ENCODE measurements at places on chromosomes 16 and 17.

DNA sequence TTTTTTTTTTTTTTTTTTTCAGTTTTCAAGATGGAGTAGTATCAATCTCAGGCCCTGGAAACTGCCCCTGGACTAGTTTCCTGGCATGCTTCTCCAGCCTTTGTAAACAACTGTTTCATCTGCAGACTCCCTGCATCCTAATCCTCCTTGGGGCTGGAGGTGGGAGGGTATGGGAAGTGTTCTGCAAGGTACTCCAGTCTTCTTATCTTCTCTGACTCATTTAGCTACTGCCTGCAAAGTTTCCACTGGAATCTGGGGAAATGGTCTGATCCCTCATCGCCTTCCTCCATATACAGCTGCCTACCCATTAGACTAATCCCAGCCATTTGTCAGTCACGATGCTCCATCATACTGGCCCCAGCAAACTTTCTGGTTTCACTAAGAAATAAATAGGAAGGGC is 21.5 kb downstream of the COPZ2 start:
- no peak for DNase-seq

DNA sequence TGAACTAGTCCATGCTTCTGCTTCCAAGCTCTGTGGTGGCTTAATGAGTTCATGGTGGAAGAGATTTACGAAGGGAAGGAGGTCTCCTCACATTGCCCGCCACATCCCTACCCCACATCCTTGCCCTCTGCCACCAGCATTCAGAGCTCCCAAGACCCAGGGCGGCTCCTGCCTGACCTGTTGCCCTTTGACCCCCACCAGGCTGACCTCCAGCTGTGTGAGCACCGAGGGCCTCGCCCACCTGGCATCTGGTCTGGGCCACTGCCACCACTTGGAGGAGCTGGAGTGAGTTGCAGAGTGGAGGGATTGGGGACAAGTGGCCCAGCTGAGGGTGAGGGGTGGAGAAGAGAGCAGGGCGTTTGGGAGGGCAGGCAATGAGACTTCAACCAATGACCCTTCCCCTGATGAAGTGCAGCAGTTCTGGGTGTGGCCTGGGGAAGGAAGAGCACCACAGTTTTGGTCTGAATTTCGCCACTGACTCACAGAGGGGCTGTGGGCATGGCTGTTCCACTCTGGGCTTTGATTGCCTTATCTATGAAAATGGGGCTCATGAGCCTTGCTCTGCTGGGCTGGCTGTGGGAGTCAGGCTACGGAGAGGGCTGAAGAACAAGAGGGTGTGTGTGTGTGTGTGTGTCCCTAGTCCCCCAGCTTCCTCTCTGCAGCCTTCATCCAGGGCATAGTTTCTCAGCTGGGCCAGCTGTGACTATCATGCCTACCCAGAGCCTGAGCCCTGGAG is 22.6 kb upstream of the CPNE2 start:
- no peak for DNase-seq

GRCh38 chr16:12891836-12892235 is 9.6 kb upstream of the SHISA9 start:
- DNase-seq, result no peak

GRCh38 chr17:56144223-56144622 is 9.1 kb upstream of the ANKFN1 start:
- no peak for DNase-seq

DNA sequence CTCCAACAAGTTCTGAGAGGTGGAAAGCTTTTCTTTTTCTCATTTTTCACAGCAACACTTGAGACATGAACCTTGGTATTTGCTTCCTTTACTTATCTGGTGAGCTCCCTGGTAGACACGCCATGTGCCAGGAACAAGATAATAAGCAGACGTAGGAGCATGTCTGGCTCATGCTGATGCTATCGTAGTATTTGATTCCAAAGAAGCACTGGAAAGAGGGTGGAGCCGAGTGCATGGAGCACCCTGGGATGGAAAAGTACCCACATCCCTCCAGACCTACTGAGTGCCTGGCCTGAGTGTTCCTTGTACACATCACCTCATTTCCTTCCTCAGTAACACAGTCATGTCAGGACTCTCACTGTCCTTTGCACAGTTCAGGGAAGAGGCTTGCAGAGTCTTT is 231.0 kb downstream of the CBLN1 start:
- no peak for DNase-seq

DNA sequence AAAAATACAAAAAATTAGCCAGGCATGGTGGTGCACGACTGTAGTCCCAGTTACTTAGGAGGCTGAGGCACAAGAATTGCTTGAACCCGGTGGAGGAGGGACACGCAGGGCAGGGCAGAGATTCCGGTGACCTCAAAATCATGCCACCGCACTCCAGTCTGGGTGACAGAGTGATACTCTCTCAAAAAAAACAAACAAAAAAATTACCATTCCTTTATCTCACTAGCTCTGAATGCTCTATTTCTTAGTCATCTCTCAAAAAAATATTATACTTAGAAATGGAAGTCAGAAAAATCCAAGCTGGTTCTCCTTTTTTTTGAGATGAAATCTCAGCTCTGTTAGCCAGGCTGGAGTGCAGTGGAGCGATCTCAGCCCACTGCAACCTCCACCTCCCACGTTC is 40.8 kb downstream of the SPOP start:
- no peak for DNase-seq

- no peak for DNase-seq
Observed at GRCh38 chr16:56259425-56259779, 68.1 kb downstream of the GNAO1 start.

GRCh38 chr16:14559809-14560241 is 70.2 kb downstream of the PARN start:
- peak; percentile 87 for DNase-seq

GRCh38 chr17:28612936-28613872 is 781 bp downstream of the RSKR start:
- DNase-seq, result no peak

- no peak for DNase-seq
Observed at GRCh38 chr16:8614435-8615029, 7.0 kb upstream of the METTL22 start.

GRCh38 chr16:58157951-58158540 is 28.9 kb upstream of the CFAP20 start:
- no peak for DNase-seq

DNA sequence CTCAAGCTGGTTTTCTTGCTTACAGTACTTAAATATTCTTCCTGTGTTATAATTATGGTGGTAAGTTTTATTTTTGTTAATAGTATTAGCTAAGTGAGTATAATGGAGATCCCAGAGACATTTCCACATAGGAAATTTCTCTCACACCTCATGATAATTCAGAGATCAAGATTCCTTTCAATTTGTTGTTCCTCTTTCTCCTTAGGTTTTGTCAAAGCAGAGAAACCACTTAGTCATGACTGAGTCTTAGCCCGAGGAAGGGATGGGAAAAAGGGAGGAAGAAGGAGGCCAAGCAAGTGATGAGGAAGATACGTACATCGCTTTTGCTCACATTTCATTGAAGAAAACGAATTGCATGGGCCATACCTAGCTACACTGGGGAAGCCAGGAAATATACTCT is 18.4 kb downstream of the ESRP2 start:
- no peak for DNase-seq

- DNase-seq, result no peak
Observed at GRCh38 chr16:65831903-65832666, 534.4 kb upstream of the CDH5 start.

GRCh38 chr17:3771140-3771539 is 29.8 kb downstream of the ITGAE start:
- no peak for DNase-seq

DNA sequence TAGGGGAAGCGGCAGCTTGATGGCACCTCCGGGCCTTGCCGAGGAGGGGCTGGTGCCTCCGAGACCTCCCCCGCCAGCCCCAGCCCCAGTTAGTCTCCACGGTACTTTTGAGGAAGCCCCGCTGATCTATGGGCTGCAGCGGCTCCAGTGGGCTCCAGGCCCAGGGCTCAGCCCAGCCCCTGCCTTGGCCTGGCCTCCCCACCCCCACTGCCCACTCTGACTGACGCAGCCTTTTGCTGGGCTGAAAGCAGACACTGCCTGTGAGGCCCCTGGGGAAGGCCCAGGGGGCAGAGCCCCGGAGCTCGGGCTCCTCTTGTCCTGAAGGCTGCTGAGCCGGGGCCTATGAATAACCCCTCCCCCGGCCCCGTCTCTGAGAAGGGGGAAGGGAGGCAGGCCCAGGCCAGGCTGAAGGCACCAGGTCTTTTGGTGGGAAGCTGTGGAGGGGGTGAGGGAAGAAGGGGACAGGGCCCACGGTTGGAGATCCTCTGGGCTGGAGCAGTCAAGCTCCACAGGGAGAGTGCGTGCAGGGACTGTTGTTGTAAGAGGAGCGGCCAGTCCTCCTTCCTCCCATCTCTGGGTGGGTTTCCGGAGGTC is 7.5 kb upstream of the SMTNL2 start:
- DNase-seq, result no peak

- no peak for DNase-seq
Observed at GRCh38 chr17:55730380-55730779, 7.7 kb upstream of the TMEM100 start.

- no peak for DNase-seq
Observed at GRCh38 chr17:43570518-43570928, 24.4 kb upstream of the ETV4 start.

GRCh38 chr17:65017207-65017774 is 39.2 kb downstream of the GNA13 start:
- no peak for DNase-seq

DNA sequence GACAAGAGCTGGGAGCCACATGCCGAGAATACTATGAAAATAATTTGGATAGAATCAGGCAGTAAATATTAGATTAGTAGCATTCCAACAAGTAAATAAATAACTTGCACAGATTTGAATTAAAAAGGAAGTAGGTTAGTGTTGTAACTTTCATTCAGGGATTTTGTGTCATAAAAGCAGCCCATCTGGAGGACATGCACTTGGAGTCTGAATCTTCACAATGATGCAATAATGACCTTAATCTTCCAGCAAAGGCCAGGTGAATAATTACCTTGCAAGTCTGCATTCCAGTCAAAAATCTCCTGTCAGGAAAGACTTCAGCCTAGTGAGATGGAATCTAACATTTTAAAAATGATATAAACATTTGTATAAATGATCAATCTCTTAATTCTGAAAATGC is 518.1 kb downstream of the KCNJ2 start:
- DNase-seq, result no peak

DNA sequence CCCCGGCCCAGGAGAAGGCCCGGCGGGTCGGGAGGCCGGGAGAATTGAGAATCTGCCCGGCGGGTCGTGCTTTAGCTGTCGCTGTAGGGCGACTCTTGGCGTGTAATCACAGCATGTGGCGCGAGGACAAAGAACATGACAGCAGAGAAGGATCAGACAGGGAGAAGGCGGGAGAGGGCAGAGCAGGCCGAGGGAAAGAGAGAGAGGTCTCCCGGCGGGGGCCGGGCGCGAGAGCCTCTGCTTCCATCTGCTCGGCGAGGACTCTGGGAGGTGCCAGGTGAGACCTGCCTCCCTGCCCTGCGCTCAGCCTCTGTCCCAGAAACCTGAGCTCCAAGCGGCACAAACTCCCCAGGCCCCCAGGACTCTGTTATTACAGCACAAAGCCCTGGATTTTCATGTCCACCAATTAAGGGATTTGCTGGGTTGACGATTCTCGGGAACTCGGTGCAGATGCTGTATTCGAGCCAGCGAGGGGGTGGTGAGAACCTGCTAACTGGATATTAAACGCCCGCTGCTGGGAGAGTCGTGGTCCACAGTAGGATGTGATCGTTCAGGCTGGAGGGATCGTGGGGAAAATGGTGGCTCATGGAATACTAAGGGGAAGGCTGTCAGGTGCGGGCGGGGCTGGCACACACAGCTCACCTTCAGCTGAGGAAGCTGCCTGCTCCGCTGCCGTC is 172.0 kb upstream of the CIBAR2 start:
- no peak for DNase-seq

- no peak for DNase-seq
Observed at GRCh38 chr16:1982013-1982433, 754 bp upstream of the NOXO1 start.

DNA sequence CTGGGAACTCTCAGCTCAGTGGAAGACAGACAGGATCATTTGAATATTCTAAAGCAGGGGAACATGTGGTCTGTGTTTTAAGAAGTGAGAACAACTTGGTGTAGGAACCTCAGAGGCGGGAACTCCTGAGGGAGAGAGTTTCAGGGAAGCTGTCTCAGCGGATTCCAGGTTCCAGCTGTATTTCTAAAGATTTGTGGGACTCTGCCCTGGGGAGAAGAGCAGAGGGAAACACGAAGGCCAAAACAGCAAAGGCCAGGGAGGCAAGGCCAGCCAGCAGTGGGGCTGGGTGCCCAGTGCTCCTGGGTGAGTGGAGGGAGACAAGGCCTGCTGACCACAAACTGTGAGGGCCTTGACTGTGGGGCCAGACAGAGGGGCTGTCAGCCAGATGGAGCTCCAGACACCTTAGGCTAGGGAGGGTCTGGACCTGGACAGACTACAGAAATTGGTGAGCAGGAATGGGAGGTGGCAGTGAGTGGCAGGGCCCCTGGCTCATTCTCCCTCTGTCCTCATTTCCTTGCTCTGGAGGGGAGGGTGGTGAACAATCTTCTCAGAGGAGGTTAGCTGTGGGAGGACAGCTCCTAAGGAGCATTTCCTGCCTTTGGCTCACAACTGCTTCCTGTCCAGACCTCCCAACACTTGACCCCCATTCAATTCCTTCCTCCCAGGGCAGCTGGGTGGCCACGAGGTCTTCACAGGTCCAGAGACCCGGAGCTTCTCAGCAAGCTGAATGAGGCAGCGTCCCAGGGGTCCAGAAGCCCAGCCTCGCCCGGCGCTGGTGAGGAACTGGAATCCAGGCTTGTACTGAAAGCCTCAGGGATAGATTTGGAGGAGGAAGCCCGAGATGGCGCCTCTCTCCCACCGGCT is 21.0 kb upstream of the FZD2 start:
- no peak for DNase-seq

GRCh38 chr17:49022391-49022941 is 25.3 kb downstream of the IGF2BP1 start:
- DNase-seq, result no peak

DNA sequence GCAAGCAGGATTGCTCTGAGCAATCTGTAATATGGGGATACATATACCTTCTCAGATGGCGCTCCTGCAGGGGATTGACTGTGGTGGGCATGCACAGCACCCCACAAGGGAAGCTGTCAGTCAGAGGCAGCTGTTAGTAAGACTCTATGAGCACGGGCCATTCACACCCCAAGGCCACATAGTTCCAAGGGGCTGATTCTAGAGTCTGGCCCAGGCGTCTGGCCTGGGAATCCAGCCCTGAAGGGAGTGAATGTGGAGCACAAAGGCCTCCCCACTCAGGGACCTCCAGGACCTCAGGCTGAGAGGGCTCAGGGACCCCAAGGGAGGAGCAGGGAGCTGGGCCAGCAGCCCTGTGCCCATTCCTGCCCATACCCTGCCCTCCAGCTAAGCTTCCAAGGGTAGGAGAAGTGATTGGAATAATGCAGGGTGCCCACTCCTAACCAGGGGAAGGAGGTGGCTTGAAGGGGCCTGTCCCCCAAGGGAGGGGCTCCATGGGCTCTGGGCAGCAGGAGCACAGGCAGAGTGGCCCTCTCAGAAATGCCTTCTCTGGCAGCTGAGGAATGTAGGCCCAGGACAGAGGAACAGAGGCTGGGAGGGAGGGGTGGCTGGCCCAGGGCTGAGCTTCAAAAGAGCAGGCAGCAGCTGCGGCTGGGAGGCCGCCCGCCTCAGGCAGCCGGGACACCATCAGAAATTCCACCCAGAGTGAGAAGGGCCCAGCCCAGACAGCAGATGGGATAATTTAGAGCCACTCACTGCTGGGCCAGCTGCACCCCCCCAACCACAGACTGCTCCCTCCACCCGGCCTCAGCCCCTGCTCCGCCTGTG is 48.9 kb upstream of the MRPS23 start:
- DNase-seq, result no peak
